Right renal pelvis (tissue), 4 donors: ENCODE measurements at places on chromosomes 16 and 17. TPM values are rescaled to one million over a fixed set of nuclear protein-coding genes. Genes with fewer than 3 reads are reported as not detected.

GRCh38 chr17:4475463-4475862 lies 23.2 kb upstream of the SPNS2 start:
- no peak for DNase-seq

GRCh38 chr17:72538901-72539352 lies 418.1 kb downstream of the SOX9 start:
- no peak for DNase-seq

KRT17 gene
- 1.2 TPM for polyA plus RNA-seq

GPR142 gene
- polyA plus RNA-seq = not detected

RASD1 gene
- polyA plus RNA-seq = 0.74 TPM
